ENCODE measurements at places on chromosomes 12 and 14. TPM values are rescaled to one million over a fixed set of nuclear protein-coding genes. Genes with fewer than 3 reads are reported as not detected.

DNA sequence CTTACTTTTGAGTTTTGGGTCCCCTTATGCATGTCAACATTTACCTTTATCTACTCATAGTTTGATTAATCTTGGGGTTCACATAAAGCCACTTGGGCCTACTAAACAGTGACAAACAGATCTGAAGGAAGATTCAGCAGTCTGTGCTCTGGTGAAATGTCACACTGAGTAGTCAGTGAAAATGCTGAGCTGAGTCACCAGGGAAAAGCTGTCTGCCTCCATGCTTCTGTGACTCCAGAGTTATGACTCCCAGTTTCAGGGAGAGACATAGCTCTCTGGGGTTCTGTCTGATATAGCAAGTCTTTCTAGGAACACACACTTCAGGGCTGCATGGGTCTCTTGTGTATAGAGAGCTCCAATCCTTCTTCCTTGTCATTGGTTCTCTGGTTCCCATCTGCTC, 406.3 kb upstream of the FAR2 start:
- DNase-seq = peak; percentile 49

DNA sequence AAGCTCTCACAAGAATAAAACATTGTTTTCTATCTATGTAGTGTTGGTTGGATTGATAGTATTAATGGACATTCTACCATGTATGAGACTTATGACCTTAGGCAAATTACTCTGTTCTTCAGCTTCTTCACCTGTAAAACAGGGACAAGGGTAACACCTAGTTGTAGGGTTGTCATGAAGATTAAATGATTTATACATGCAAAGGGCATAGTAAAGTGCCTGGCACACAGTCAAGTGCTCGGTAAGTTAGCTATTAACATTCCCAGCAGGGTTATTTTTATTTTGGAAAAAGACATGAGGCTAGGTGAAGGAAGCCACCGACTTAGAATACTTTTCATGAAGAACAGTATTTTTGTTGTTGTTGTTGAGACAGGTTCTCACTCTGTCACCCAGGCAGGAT, 71.2 kb upstream of the PLXNC1 start:
- no peak for DNase-seq

DNA sequence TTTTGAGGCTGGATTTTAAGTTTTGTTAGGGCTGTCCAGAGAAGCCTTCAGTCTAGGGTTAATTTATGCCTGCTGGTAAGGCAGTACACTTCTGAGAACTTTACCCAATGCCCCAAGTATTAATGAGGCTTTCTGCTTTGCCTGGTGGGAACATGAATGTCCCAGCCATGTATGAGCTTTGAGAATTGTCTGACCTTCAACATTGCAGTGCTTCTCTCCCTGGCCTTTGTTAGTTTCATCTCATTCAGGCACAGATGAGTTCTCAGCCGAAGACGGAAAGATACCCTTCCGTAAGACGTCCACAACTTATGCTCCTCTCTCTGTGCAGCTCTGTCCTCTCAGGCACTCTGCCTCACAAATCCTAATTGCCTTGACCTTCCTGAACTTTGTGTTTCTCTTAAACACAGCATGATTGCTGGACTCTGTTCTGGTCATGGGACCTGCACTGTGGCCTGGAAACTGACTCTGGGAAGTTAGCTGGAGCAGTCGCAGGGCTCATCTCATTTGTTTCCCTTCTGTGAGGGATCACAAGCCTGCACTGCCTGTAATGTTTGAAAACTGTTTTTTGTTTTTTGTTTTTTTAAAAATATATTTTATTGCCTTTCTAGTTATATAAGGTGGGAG, 15.7 kb downstream of the CHPT1 start:
- DNase-seq = peak; percentile 54

RPL36AL gene
- total RNA-seq = 238 TPM

- DNase-seq = no peak
Measured at GRCh38 chr12:89244536-89244935, 107.8 kb downstream of the DUSP6 start.
